ENCODE measurements at places on chromosomes 3 and 15.

DNA sequence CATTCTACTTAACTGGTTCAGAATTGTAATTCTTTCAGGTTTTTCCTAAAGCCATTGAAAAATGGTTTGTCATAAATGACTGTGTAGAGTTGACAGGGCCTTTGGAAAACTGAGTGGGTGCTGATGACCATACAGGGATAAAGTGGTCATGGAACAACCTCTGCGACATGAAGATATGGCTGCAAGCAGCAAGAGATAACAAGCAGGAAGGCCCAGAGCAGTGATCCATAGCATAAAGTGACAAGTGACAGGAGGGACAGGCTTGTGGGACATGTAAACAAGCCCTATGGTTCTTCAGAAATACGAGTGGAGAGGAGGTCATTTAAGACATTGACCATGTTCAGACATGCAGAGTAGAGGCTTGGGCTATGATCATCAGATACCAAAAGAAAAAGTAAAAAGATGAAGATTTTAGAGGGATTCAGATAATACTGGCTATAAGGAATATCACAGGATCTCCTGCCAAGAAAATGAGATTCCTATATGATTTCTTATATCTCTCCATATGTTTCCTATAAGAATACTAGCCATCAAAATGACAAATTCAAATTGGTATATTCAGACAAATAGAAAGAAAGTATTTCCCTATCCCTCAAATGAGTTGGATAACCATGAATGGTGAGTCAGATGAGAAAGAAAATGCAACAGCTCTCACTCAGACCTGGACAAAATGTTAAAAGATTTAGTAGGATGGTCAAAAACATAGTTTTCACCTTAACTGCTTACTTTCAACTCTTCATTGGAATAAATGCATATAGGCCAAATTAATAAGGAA, 827.6 kb upstream of the CFAP20DC start:
- no peak for DNase-seq

DNA sequence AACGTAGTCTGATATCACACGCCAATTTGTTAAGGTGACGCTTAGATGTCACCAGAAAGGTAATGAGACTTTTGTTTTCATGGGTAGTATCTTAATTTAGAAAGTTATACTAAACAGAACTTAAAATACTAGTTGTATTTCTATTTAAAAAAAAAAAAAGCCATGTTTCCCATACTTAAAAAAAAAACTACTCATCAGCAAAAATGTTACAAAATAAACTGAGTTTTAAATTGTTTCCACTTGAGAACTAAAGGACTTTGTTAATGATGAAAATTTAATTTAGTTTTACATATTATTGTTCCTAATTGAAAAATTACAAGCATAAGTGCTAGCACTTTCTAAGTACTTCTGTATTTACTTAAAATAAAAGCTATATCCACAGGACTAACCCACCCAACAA, 300.8 kb upstream of the ATP11B start:
- DNase-seq = no peak

- DNase-seq = no peak
Observed at GRCh38 chr15:83602021-83602420, 51.9 kb upstream of the ADAMTSL3 start.

DNA sequence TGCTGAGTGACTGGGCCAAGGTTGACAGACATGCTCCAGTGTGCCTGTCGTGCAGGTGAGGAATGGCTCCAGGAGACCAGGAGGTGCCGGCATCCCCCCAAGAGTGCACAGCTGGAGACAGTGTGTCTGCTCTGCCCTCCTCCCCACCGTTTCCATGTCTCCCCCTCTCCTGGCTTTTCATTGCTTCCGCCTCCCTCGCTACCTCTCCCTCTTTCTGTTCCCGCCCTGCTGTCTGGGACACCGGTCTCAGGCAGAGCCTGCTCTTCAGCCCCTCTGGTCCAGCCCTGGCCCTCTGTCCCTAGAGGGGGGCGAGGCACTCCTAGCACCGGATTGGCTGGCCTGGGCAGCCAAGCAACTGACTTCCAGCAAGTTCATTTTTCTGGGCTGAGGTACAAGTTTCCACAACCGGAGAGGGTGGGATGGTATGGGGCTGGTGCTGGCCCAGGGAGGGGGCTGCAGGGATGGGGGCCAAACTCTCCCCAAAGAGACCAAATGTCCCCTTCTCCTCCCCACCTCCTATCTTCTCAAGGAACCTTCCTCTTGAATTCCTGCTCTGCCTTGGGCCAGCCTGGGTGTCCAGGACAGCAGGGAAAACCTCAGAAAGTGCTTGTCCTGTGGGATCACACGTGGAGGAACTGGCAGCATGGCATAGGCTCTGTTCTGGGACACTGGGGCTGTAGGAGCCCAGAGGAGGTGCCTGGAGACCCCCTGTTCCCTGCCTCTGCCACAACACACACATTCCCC, 32.6 kb downstream of the PRKCD start:
- no peak for DNase-seq
